Lung (tissue), 17 donors: ENCODE measurements at places on chromosomes 7 and 10. TPM values are rescaled to one million over a fixed set of nuclear protein-coding genes. Genes with fewer than 3 reads are reported as not detected.

DNA sequence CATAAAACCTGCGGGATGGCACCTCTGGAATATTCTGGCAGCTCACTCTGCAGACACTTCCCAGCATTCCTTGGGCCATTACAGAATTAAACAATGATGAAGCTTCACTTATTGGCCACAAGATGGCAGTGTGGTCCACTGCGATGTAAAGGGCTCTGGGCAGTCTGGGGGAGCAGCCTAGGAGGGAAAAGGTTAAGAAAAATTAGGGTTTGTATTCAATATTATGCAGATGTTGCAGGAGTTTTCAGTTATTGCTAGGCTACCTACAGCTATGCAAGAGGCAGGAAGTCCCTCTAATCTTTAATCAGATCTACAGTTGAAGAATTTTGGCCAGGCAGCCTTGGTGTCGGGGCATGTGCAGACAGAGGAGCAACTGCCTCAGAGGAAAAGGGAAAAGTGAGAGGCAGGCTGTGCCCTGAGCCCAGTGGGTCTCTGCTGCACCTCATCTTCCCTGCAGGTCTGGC, 233.2 kb upstream of the PRSS1 start:
- DNase-seq, result peak; percentile 26

- no peak for DNase-seq
These were observed 54.5 kb downstream of the TSPAN15 start for GRCh38 chr10:69505636-69506318.

- DNase-seq, result no peak
These were observed 115.9 kb downstream of the MALRD1 start for GRCh38 chr10:19164461-19164860.

The HGF gene
- polyA plus RNA-seq, result 3.1 TPM

The CC2D2B gene
- polyA plus RNA-seq, result 0.71 TPM

The PSD gene
- 1.1 TPM for polyA plus RNA-seq

The AKR1C2 gene
- polyA plus RNA-seq, result 31.4 TPM
